ENCODE measurements at places on chromosomes 2 and 18.
A peak's percentile ranks its signal among the peaks of the same experiment; 100 is the strongest.

GRCh38 chr2:9260464-9260918 lies 53.9 kb downstream of the ASAP2 start:
- peak; percentile 78 for DNase-seq

- DNase-seq = no peak
Measured at GRCh38 chr2:230312638-230313037, 14.4 kb upstream of the SP140L start.

DNA sequence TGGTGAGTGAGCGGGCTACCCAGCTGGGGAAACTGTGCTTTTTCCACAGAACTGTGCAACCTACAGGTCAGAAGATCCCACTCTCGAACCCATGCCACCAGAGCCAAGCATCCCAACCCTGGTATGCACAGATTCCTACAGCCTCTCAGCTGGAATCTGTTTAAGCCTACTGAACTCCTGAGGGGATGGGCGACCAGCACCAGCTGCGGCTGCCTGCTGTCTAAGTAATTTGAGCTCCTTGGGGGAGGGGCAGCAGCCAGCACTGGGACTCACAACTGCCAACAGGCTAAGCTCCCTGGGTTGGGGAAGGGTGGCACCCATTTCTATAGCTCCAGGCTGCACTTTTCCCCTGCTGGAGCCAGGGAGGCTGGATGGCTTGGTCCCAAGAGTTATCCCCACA lies 11.8 kb downstream of the CYP27C1 start:
- DNase-seq = no peak

DNA sequence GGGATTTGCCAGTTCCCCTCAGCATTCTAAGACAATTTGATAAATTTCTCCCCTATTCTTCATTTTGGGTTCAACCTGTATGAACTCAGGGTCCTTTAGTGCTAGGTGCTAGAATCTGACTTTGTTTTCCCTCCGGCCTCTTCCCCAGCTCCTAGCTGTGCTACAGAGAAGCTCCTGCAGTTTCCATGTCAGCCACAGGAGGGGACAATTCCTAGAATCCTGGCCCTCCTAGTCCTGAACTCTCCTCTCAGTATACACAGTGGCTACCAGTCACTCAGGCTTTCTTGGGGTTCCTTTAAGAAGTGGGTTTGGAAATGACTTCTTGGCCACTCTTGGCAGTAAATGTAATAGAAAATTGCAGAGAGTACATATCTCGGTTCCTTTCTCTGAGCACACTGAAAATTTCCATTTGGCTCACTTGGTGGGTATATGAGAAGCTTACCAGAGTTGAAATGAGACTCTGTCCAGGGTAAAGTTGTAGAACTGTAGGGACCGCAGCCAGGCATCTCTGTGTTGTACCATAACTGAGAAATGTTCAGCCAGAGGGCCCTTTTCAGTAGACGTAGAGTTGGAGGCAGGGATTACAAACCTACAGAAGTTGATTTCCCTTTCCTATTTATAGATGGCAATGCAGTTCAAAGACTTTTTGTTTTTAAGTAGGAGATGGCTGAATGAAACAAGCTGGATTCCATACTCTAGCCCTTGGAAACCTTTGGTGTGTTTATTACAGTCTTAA lies 5.0 kb upstream of the CHST10 start:
- peak; percentile 81 for DNase-seq

- no peak for DNase-seq
Measured at GRCh38 chr2:151730262-151730975, 3.9 kb downstream of the NEB start.

GRCh38 chr2:181578829-181579228 lies 78.1 kb downstream of the CERKL start:
- no peak for DNase-seq

DNA sequence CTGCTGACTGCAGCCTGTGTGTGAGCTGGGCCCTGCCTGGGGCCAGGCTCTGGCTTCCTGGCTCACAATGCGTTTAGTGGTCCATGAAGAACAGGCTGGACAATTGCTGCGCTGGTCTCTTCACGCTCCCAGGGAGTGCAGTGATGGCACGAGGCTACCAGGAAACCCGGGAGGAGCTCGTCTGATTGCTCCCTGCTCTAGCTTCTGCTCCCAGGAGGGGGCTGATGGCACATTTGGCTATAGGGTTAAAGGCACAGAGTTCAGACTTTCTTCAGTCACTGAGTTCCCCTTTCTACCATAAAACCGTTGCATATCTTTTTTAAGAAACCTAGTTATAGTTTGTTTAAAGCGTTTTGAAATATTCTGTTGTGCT lies 60.1 kb downstream of the KCNF1 start:
- DNase-seq = no peak

GRCh38 chr2:200168641-200169555 lies 137.6 kb upstream of the SPATS2L start:
- DNase-seq = no peak

GRCh38 chr2:174328961-174329715 lies 5.6 kb upstream of the SP9 start:
- no peak for DNase-seq

- peak; percentile 69 for DNase-seq
Measured at GRCh38 chr2:233053928-233054784, 6.0 kb upstream of the INPP5D start.

DNA sequence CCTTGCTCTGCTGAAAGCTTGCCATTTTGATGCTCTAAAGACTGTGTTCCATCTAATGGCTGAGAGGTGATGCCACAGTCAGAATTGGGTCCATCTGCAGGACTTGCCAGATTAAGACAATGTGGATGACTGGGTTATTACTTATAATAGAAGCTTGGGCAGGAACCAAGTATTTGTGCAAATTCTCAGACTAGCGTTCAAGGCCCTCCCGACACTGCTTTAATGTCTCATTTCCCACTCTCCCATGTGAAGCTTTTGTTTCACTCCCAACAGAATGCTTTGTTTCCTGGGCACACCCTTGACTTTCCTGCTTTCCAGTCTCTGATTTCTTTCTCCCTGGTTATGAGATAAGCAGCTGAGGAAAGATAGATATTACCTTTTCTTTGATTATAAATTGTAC lies 215.8 kb downstream of the KCNS3 start:
- DNase-seq = no peak

- no peak for DNase-seq
Measured at GRCh38 chr2:85525567-85525966, 13.4 kb upstream of the MAT2A start.

DNA sequence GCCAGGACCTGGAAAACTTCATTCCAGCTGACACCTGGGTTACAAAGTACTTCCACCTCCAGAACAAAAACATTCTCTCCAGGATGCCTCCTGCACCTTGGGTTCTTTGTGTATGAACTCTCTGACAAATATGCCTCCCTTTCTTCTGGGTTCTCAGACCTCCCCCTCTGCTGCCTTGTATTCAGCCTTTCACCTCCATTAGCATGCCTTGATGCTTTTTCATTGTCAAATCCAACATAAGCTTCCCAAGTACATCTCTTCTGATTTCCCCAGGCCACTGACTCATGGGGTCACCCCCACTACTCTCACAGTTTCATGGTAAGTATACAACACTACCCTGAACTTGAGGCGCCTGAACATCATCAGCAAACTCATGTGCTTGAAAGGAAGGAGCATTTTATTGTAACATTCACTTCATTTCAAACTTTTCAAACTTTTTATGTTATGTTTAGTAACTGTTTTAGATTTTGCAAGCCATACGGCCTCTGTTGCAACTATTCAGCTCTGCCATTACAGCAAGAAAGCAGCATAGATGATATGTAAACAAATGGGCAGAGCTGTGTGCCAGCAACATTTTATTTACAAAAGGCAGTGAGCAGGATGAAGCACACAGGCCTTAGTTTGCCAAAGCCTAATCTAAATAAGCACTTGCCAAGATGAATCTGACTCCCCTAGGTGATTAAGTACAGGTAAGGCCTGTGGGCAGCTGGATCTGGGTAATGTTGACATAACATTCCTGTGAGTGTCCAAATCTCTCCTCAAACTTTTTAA lies 32.5 kb upstream of the MRPS9 start:
- DNase-seq = no peak

GRCh38 chr2:190961918-190962487 lies 52.0 kb downstream of the STAT1 start:
- no peak for DNase-seq

DNA sequence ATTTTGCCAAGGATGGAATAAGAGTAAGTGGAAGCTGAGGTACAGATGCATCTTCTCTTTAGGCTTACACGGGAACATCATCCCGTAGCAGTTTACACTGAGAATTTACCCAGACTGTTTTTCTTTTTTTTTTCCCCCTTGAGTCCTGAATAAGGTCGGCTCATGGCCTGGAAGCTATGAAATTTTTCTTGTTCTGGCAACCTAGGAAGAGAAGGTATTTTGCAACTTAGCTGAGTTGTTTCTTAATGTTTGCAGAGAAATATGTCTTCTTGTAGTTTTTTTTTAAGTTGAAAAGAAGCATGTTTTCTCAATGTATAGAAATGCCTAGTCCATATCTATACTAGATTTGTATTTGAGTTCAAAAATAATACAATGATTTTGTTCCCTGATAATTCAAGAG lies 712.5 kb downstream of the TDRD15 start:
- DNase-seq = no peak

DNA sequence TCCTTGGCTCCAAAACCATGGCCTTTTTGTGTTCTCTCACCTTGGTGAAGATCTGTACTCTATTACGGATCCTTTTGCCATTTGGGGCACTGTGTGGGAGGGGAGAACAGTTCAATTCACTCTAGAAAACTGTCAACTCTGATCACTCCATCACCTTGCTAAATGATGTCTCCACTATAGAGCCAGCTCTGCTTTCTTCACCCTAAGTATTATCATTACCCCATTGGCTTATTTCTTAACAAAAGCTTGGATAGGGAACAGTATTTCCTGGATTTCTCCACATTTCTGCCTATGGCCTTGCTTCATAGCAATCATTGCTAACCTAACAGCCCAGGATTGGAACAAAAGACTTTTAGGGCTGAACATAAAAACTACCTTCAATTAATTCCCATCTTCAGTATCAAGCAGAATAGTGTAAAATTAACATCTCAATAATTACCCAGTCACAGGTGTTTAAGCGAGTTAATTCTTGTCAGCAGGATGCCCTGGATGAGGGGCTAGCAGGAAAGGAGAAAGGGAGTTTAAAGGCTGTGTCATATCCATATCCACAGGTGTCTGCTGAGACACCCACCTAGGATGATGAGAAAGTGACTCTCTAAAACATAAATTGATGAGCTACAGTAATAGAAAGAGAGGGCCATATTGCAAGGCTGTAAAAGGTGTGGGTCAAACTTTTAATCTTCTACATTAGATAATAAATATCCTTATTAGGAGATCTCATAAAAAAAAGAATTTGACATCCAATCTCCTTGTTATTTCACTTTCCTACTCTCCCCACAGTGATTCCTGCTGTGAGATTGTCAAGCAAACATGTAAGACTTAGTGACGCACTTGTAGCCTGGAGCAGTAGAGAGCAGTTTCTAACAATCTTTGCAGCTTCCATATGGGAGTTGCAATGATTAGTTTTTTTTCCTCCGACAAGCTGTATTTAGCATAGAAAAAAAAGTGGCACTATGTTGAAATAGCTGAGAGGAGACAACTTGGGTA lies 589.5 kb upstream of the NXPH2 start:
- no peak for DNase-seq

- DNase-seq = no peak
Measured at GRCh38 chr2:199983534-199983933, 28.2 kb downstream of the MAIP1 start.

DNA sequence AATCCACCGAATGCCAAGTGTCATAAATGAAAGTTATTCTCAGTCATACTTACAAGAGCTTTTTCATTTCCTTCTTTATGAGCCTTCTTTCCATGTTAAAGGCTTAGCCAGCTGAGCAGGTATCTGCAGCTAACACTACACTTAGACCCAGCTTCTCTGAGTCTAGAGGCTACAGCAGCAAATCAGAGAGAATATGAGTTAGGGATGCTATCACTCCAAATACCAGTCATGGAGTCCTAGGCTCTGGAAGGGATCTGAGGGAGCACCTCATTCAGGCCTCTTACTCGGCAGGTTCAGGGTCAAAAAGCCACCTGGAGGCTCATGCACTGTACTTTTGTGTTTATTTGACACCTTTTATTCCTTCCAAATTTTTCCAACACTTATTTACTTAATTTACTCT lies 2.9 kb downstream of the C2orf80 start:
- no peak for DNase-seq

DNA sequence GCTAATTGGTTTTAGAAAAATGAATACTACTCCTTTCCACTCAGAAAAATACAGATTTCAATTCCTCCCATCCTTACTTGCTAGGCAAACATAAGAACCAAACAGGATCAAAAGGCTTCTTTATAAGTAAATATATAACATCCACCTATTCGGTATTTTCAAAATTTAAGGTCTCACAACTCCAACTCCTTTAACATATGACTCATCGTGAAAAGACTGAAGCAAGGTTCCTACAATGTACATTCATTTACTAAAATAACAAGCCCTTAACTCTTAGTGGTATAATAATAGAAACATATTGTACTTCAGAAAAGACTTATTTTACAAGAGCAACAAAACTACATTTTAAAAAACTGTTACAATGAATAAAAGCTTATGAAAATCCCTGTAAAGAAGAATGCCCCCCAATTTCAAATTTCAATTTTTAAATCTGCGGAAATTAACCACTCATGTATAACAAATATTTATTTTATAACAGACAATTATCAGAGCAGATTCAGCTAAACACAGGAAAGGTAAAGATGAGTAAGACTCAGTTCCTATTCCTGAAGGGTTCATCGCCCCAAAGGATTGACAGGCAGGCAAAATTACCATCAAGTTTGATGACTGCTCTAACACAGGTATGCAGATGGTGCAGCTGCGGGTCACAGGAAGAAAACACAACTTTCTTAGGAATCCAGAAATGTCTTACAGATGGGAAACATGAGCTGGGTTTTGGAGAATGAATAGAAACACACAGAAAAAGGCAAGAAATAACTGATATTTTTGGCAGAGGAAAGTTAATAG lies 96.4 kb downstream of the COBLL1 start:
- DNase-seq = no peak

- DNase-seq = no peak
Measured at GRCh38 chr2:88845772-88846661, 154.5 kb downstream of the RPIA start.

DNA sequence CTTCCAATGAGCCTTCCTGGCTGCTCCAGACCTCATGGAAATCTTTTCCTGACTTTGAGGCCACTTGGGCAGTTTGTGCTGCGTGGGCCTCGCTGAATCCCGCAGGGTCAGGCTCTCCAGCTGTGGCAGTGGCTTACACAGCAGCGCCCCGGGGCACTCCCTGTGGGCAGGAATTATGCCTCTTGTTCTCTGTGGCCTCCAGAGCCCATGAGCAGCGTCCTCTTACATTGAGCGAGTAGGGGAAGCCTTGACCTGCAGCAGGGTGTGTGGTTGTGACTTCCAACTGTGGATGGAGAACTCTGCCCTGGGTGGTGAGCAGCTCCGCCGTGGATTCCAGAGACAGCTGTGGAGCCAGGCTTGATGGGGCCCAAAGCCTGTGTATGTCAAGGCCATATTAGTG lies 180.8 kb downstream of the GLI2 start:
- DNase-seq = no peak

- no peak for DNase-seq
Measured at GRCh38 chr2:32742376-32742775, 114.5 kb downstream of the TTC27 start.

Data from COLO829 (cell line).